ENCODE measurements at places on chromosomes 2 and 18. TPM values are rescaled to one million over a fixed set of nuclear protein-coding genes. Genes with fewer than 3 reads are reported as not detected.

ABCB11 gene
- total RNA-seq: under 0.01 TPM

PSD4 gene
- total RNA-seq: 44.5 TPM

GRCh38 chr2:125405816-125406215, 1250.1 kb upstream of the GYPC start:
- DNase-seq: peak; percentile 90

MDH1B gene
- total RNA-seq: 0.29 TPM

- DNase-seq: no peak
Observed at GRCh38 chr2:131146231-131146630, 41.1 kb downstream of the PLEKHB2 start.

DNA sequence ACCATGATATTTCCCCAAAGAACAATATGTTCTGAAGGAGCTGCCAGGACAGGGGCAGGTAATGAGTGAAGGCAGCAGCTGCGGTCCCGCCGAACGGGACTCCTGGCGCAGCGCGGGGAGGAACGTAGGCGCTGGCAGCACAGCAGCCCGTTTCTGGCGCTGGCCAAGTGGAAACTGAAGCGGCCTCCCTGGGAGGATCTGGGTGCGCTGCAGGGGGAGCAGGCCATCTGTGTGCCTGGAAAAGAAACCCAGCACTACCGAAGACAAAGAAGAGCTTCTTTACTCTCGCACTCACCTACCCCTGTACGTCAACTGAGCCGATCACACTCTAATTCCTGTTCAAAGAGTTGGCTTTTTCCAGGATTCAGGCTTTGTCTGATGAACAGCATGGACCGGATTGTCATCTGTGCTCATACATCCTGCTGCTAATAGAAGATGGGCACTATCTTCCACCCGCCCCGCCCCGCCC, 11.8 kb downstream of the G6PC2 start:
- peak; percentile 10 for DNase-seq

DNA sequence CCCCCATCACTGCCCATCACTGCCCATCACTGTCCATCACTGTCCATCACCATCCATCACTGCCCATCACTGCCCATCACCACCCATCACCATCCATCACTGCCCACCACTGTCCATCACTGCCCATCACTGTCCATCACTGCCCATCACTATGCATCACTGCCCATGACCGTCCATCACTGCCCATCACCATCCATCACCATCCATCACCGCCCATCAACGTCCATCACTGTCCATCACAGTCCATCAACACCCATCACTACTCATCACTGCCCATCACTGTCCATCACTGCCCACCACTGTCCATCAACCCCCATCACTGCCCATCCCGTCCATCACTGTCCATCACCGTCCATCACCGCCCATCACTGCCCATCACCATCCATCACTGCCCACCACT, 57.8 kb upstream of the OTOS start:
- DNase-seq: no peak

DNA sequence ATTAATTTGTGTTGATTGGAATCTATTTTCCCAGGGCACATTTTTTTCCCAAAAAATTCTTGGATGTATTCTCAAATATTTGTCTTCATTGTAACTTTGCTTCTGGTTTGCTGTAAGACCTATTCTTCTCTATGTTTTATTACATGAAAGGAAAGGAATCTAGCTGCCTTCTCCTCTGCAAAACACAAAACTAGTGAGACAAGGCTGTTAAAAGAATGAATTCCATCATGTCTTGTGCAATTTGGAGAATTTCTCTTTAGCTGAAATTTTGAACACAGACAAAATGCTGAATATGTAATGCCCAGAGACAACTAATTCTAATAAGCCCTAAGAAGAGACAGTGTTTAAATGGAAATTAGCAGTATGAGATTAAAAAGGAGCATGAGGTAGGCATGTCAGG, 275.9 kb downstream of the CDH20 start:
- no peak for DNase-seq

TRIM43 gene
- not detected for total RNA-seq

DNA sequence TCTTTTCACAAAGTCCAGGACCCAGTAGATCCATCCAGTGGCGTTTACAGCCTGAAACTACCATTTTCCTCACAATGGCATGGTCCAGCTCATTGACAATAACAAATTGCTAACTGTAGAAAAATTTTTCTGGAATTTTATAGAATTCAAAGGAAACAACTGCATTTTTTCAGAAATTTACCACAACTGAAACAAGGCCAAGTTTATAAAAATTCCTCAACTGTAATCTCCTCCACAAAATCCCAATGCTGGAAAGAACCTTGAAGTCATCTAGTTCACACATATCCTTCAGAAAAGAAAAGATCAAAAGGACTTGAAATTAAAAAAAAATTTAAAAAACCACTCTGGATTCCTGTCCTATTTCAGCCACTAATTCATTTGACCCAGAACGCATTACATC, 226.0 kb upstream of the CTAGE1 start:
- no peak for DNase-seq
